Activated CD8-positive, alpha-beta memory T cell treated with anti-CD3 and anti-CD28 coated beads, Interleukin-2, amount 50 U/mL, for 4 hours (primary cell): ENCODE measurements at places on chromosomes 1 and 21.

DNA sequence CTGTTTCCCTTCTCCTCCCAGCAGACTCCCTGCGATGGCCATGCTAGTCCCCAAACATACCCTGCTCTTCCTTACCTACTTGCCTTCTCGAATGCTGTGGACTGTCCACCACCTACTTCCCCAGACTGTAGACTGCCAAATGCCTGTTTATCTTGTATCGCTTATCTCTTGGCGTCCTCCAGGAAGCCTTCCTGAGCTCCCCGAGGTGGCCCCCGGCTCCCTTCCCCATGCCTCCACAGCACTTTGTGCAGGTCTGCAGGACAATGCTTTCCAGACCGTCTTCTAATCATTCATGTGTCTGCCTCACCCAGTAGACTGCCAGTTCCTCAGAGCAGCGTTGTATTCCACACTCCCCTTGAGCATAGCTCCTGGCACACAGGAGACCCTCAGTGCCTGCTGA is 41.7 kb downstream of the RHBG start:
- DNase-seq, result no peak

DNA sequence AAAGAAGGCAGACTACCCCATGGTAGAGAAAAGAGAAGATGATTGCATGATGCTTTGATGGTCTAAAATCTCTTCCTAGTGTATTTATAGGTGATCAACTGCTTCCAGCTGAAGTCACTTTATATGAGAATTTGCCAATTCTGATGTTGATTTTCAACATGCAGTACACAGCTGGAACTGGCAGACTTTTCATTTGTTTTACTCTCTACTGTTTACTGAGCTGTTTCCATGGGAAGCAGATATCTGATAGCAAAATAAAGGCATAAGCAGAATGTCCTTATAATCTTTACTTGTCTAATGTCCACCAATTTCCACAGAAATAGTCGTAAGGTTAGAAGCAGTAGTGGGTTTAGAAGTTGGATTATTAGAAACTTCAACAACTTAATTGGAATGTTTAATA is 74.9 kb downstream of the SYDE2 start:
- DNase-seq, result no peak

GRCh38 chr21:18298228-18298627 is 53.6 kb downstream of the CHODL start:
- no peak for DNase-seq

- no peak for DNase-seq
Measured at GRCh38 chr1:58317694-58318093, 228.8 kb downstream of the OMA1 start.

- DNase-seq, result no peak
Measured at GRCh38 chr1:58975888-58976287, 192.0 kb upstream of the JUN start.

DNA sequence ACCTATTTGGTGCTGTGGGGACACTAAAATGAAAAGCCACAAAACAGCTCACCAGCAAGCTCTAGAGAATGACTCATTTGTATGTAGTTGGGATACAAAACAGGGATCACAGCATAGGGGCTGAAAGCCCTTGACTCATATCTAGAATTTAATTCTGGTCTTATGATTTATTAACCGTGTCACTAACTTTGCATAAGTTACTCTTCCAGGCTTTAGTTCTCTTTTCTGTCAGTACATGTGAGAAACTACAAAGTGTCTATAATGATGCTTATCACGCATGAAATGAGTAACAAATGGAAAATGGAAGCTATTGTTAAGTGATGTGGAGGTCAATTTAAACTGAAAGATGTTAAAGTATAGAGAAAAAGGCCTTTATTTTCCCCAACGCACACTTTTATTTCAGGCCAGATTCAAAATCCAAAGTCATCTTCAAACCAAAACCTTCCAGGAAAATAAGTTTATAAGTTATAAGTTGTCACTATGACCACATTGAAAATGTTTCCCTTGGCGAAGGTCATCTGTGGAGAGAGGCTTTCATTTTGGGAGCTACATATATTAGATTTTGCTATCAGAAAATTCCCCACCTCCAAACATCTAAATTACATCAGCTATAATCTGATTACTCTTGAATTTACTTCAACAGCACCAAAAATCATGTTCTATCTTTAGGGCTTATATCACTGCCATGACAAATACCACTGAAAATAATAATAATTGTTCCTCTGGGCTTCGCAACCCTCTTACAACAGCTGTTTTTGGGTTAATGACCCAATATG is 430.5 kb downstream of the MRPL39 start:
- no peak for DNase-seq

DNA sequence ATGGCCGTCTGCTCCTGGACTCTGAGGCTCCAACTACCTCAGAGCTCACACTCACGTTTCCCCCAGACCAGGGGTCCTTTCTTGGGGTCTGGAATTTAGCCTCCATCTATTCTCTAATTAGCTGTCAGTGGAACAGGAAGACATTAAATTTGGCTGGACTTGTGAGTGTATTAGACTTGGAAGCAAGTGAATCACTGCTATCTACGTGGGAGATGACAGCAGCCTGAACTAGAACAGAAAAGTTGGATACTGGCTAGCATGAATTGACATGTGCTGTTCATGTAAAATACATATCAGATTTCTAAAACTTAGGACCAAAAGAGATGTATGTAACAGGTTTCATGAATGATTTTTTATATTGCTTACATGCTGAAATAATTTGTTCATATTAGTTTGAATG is 28.0 kb downstream of the TAF5L start:
- no peak for DNase-seq

GRCh38 chr21:25676451-25676850 is 37.4 kb downstream of the JAM2 start:
- no peak for DNase-seq

- DNase-seq, result peak; percentile 80
Measured at GRCh38 chr1:154955039-154955717, 721 bp downstream of the PBXIP1 start.

DNA sequence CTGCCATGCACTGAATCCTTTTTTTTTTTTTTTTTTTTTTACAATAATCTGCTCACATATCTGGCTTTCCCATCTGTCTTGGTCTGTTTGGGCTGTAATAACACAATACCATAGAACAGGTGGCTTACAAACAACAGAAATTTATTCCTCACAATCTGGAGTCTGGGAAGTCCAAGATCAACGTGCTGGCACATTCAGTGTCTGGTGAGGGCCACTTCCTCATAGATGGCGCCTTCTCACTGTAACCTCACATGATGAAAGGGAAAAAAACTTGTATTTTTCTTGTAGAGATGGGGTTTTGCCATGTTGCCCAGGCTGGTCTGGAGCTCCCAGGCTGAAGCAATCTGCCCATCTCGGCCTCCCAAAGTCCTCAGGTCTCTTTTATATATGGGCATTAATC is 13.0 kb upstream of the PARP1 start:
- no peak for DNase-seq

- no peak for DNase-seq
Measured at GRCh38 chr1:68049941-68050878, at the start of gene DIRAS3. Gene DIRAS3 (minus strand): TSS chr1:68050627. CDS start chr1:68047297, 3,330 bp downstream.

GRCh38 chr1:204102029-204102611 is 29.2 kb downstream of the SOX13 start:
- no peak for DNase-seq

DNA sequence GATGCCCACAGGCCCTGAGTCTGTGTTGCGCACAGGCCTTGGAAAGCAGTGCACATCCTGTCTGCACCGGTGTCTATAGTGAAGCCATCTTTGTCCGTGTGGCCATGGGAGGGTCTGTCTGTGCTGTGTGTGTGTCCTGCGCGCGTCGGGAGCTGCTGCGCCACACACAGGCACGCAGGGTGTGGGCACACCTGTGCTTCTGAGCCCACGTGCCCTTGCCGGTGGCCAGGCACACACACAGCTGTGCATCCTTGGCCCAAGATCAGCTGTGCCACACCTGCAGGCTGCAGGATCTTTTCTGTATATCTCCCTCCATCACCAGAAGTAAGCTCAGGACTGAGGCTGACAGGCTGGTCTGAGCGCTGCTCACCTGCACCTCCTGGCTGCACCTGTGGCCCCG is 3.2 kb upstream of the SAMD11 start:
- DNase-seq, result no peak

DNA sequence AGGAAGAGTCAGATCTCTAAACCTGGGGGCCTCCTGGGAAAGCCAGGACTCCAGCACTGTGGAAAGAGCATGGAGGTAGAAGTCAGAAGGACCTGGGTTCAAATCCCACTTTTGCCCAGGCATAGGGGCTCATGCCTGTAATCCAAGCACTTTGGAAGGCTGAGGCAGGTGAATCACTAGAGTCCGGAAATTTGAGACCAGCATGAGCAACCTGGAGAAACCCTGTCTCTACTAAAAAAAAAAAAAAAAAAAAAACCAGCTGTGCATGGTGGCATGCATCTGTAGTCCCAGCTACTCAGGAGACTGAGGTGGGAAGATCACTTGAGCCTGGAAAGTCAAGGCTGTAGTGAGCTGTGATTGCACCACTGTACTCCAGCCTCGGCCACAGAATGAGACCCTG is 31.8 kb downstream of the LDLRAP1 start:
- no peak for DNase-seq

DNA sequence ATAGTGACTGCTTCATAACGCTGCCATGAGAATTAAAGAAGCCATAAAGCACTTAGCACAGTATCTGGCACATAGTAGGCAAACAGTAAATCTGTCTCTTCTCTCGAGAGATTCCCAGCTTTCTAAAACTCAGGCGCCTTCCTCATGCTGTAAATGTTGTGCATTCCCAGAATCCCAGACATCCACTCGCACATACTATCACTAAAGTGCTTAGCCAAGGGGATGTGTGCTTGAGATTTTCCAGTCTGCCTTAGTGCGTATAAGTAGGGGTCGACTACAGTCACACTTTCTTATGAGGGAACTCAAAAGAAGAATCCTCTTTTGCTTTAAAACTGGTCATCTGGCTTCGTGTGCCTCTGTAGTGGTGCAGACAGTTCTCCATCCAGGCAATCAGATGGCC is 98.6 kb upstream of the SPATA6 start:
- DNase-seq, result no peak

GRCh38 chr1:993379-993995 is 6.4 kb downstream of the HES4 start:
- no peak for DNase-seq

GRCh38 chr1:192852001-192852947 is 43.4 kb downstream of the RGS2 start:
- no peak for DNase-seq

- no peak for DNase-seq
Measured at GRCh38 chr1:101136271-101136670, 100.5 kb upstream of the S1PR1 start.

GRCh38 chr1:58931756-58932155 is 147.9 kb upstream of the JUN start:
- no peak for DNase-seq

GRCh38 chr1:105137543-105138457 is 1388.1 kb downstream of the AMY1C start:
- no peak for DNase-seq

- DNase-seq, result no peak
Measured at GRCh38 chr1:235855811-235856429, 10.8 kb downstream of the LYST start.

- DNase-seq, result no peak
Measured at GRCh38 chr1:17287130-17287776, 20.7 kb upstream of the PADI4 start.

DNA sequence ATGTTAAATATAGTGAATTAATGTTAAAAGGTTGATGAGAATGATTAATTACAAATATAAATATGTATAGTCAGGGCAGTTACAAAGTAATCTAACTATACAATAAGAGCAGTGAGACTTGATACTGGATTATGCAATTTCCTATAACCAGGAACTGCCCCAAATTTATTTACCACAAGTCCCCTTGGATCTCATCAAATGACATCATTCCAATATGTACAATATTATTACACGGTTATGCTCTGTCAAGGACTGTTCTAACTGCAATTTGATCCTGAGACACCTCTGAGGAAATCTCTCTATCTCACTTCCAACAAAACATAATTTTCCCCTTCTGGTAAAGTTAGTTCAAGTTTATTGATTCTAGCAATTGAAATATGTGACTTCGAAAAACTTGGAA is 917.6 kb downstream of the NCAM2 start:
- no peak for DNase-seq

- no peak for DNase-seq
Measured at GRCh38 chr1:147189514-147189913, 17.2 kb upstream of the PRKAB2 start.

DNA sequence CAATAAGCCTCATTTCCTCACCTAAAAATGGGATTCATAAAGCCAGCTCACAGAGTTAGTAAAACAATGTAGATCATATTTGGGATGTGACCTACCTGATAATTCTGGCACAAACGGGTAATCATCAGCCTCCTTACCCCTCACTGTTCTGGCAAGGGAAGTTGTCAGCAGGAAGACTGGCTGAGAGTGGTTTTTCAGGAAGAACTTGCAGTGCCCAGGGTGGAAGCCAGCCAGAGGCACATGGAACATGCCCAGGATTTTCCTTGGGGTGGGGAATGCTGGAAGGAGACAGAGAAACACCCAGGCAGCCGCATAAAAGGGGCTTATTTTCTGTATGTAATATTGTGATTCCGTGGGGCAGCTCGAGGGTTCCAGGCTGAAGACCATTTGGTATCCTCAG is 7.7 kb upstream of the SLC5A9 start:
- no peak for DNase-seq

GRCh38 chr1:33096363-33097005 is 15.5 kb downstream of the AZIN2 start:
- no peak for DNase-seq

DNA sequence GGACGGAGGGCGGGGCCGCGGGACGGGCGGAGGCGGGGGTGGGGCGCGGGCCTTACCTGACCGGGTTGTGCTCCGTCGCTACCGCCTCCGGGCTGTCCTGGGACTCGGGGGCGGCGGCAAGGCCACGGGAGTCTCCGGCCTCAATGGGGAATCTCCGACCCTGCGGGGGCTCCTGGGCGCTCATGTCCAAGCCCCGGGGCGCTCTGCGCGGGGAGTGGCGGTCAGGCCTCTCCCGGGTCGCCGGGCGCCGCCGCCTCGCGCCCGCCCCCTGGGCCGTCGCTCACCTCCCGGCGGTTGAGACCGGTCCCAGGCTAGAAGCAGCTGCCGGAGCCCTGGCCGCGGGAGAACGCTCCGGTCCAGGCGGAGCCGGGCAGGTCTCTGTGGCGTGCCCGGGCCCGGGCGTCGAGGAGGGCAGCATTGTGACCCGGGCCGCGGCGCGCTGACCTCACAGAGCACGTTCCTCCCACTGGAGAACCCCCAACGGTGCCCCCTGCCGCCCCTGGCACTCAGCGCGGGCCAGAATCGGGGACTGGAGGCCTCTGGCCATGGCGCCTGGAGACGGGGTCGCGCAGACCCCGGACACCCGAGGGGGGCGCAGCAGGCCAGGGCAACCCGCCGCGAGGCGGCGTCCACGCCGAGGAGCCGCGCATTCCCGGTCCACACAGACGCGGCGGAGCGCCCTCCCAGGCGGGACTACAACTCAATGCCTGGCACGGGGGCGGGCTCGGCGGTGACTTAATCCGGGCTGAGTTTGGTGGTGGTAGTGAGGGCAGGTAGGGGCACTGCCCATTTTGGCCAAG is 411 bp downstream of the FAM229A start:
- DNase-seq, result peak; percentile 45

DNA sequence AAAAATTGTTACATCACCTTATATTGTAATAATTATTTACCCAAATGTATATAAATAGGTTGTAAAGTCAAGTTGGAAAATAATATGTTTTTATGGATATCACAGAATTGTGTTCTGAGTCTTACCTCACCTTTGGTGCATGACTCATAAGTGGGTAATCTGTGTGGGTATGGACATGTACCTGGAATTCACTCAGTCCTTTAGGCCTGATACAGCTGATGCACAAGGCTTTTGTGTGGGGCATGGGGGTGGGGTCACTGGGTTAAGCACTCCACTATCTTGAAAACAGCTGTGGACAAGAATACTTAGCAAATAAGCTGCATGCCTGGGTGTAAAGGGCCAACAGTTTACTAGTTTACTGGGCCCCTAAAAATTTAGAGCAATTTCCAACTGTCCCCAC is 34.4 kb downstream of the INKA2 start:
- DNase-seq, result no peak
